HFFc6 (cell line): ENCODE measurements at places on chromosomes 4 and X. TPM values are rescaled to one million over a fixed set of nuclear protein-coding genes. Genes with fewer than 3 reads are reported as not detected.

Gene NKAP
- 6.0 to 6.1 TPM (median 6.1 TPM) in 3 replicates for total RNA-seq

DNA sequence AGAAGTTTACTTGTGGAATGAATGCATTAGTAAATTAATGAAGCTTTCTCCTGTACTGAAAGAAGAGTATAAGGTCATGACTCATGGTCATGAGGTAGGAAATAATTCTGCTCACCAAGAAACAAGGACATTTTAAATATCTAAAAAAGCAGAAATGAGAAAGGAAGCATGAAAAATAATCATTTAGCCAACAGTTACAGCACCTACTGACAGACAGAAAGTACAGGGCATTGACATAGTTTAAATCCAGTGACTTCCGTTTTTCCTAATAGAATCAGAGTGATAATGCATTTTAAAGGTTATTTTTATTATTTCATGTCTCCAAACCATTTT is 30.5 kb upstream of the ACSL1 start:
- no peak overlapping the region for H3K27ac ChIP-seq
- no peak overlapping the region for H3K4me3 ChIP-seq
- H3K36me3 ChIP-seq, result no peaks in the 10 kb centered on the region
- H3K4me1 ChIP-seq, result no peaks in the 10 kb centered on the region
- DNase-seq, result no peak
- H3K27me3 ChIP-seq, result peaks cover 5% of the 10 kb centered on the region

GRCh38 chr4:98929341-98930267 is 671 bp upstream of the EIF4E start:
- H3K4me3 ChIP-seq, result peak overlapping the region; percentile 99
- peak overlapping the region; percentile 99 for H3K27ac ChIP-seq
- peaks cover 39% of the 10 kb centered on the region for H3K36me3 ChIP-seq
- DNase-seq, result peak; percentile 99

GRCh38 chrX:106999002-106999975 is 723 bp downstream of the MORC4 start:
- H3K4me1 ChIP-seq, result peaks cover 16% of the 10 kb centered on the region
- DNase-seq, result peak; percentile 48
- peaks cover 4% of the 10 kb centered on the region; the same call in 1 of the 2 replicates for H3K36me3 ChIP-seq
- H3K27me3 ChIP-seq, result no peaks in the 10 kb centered on the region; the same call in none of the 2 replicates
- peak overlapping the region; percentile 91 for H3K4me3 ChIP-seq

DNA sequence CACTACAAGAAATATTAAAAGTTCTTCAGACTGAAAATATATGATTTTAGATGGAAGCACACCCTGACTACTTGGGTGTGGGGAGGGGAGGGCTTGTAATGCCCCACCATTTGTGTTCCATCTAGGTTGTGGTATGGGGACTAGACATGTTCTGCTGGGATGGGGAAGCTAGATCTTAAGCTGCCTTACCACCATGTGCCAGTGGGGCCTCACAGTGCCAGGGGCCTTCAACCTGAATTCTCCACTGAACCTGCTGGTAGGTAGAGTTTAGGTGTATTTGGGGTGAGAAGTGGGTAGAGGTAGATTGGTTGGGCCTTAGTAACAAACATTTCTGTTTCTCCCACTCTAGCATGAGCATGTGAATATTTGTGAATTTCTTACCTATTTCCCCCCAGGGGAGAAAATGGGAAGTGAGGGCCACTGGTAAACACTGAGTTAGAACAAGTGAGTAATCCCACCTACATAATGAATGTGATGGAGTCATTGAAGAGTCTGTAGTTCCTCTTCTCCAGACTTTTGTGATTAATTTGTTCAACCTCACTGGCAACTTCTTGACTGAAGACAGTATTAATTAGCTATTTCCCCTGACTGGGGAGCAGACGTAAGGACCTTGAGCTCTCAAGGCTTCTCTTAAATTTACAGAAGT is 44.0 kb downstream of the BRCC3 start:
- H3K27ac ChIP-seq, result no peak overlapping the region
- no peaks in the 10 kb centered on the region for H3K27me3 ChIP-seq
- peaks cover 5% of the 10 kb centered on the region; the same call in 1 of the 2 replicates for H3K4me1 ChIP-seq
- no peak for DNase-seq
- H3K4me3 ChIP-seq, result no peak overlapping the region
- H3K36me3 ChIP-seq, result peaks cover 3% of the 10 kb centered on the region

DNA sequence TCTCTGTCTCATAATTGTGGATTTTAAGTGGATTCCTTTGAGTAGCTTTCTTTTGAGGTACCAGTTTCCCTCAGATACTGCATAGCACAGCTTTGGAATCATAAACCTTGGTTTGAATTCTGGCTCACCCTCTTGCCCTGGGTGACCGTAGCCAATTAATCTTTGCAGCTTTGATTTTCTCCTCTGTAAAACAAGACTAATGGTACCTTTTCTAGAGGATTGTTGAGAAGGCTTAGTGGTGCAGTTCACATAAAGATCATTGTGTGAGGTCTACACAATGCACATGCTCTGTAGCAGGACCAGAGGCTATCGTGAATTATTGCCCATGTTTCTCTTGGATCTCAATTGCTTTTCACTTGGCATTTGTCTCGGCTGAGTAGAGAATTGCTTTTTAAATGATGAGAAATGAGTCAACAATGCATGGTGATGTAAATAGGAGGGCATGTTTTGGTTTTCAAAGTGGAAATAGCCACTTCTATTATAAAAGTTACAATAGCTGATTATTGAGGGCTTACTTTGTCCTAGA is 47.9 kb downstream of the TMEM131L start:
- no peaks in the 10 kb centered on the region; the same call in 1 of the 2 replicates for H3K27me3 ChIP-seq
- H3K27ac ChIP-seq, result peak overlapping the region; percentile 86
- peaks cover 43% of the 10 kb centered on the region for H3K4me1 ChIP-seq
- H3K36me3 ChIP-seq, result peaks cover 4% of the 10 kb centered on the region; the same call in 1 of the 2 replicates
- peak overlapping the region; percentile 74 for H3K4me3 ChIP-seq

- H3K4me3 ChIP-seq, result no peak overlapping the region
- peaks cover 14% of the 10 kb centered on the region for H3K4me1 ChIP-seq
- DNase-seq, result no peak
- H3K36me3 ChIP-seq, result no peaks in the 10 kb centered on the region; the same call in 1 of the 2 replicates
Measured at GRCh38 chr4:143587703-143588102, 74.2 kb downstream of the SMARCA5 start.

GRCh38 chrX:53089925-53090324 is 4.0 kb upstream of the KANTR start:
- no peaks in the 10 kb centered on the region; the same call in 1 of the 2 replicates for H3K27me3 ChIP-seq
- no peak for DNase-seq
- H3K36me3 ChIP-seq, result peaks cover 6% of the 10 kb centered on the region
- H3K27ac ChIP-seq, result no peak overlapping the region
- peaks cover 36% of the 10 kb centered on the region for H3K4me1 ChIP-seq
- H3K4me3 ChIP-seq, result no peak overlapping the region
